ENCODE measurements at places on chromosomes 6 and 20.

- no peak overlapping the region for H3K4me3 ChIP-seq
- H3K4me1 ChIP-seq: no peaks in the 10 kb centered on the region
- DNase-seq: no peak
Observed at GRCh38 chr6:22447249-22448196, 121.8 kb upstream of the HDGFL1 start.

DNA sequence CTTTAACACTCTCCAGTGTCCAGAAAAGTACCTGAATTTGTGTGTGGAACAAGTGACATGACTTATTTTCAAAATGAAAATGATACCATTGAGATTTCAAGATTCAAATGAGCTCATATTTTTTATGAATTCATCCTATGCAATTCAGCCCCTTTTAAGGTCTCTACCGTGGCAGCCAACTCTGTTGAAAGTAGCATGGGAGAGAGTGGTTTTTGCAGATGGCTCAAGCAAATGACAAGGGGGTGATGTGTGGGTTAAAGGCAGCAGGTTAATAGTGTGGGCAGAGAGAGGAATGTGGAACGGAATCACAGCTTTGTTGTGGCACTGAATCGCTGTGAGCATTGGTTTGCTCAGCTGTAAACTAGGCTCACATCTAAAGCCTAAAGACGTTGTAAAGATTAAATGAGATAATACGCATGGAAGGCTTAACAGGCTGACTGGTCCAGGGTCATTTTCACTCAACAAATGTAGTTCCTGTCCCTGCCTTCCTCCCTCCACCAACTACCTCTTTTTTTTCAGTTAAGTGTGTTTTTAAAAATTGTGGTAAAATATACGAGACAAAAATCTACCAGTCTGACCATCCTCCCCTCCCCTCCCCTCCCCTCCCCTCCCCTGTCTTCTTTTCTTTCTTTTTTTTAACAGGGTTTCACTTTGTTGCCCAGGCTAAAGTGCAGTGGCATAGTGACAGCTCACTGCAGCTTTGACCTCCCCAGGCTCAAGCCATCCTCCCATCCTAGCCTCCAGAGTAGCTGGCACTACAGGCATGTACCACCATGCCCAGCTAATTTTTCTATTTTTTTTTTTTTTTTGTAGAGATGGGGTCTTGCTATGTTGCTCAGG is 114.7 kb upstream of the ZNF217 start:
- H3K4me1 ChIP-seq: peaks cover 58% of the 10 kb centered on the region
- H3K27me3 ChIP-seq: no peaks in the 10 kb centered on the region
- H3K36me3 ChIP-seq: peaks cover 1% of the 10 kb centered on the region
- peak overlapping the region; percentile 64 for H3K4me3 ChIP-seq
- peak overlapping the region; percentile 97 for H3K27ac ChIP-seq

DNA sequence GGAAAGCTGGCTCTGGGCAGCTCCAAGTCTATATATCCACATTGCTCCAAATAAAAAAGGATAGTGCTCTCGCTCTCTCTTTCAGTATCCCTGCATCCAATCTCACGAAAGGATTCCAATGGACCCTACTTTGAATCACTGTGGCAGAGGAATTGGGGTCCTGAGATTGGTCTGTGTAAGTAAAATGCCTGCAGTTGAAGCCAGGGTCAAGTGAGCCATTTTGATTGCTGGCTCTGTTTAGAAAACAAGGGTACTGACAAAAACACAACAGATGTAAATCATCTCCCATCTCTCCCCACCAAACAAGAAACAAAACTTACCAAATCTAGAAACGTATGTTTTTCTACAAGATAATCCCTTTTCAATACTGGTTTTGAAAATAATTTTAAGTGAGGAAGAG is 45.6 kb downstream of the RSPO3 start:
- DNase-seq: no peak
- H3K36me3 ChIP-seq: no peaks in the 10 kb centered on the region
- no peak overlapping the region for H3K27ac ChIP-seq

GRCh38 chr6:129957941-129958898 is 60.2 kb upstream of the L3MBTL3 start:
- H3K4me1 ChIP-seq: no peaks in the 10 kb centered on the region
- H3K27ac ChIP-seq: no peak overlapping the region
- H3K4me3 ChIP-seq: no peak overlapping the region
- no peaks in the 10 kb centered on the region for H3K27me3 ChIP-seq
- no peaks in the 10 kb centered on the region for H3K36me3 ChIP-seq

DNA sequence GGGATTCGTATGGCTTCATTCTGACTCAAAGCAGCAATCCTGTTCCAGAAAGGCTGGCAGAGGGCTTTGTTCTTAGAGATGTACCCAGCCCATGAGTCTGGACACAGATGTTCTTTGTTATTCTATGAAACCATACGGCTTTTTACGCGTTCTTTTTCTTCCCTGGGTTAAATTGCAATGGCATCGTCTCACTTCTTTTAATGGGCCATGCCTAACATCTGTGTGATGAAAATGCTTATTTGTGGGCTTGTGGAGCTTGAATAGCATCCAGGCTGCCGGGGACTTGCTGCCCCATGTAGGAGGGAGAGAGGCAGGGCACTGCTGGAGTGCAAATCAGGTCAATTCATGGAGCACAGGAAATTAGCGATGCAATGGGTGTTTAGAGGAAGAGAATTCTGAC is 19.4 kb downstream of the FAM50B start:
- DNase-seq: no peak
- no peak overlapping the region for H3K4me3 ChIP-seq
- H3K36me3 ChIP-seq: no peaks in the 10 kb centered on the region

- H3K27ac ChIP-seq: no peak overlapping the region
- peaks cover 10% of the 10 kb centered on the region for H3K4me1 ChIP-seq
- no peak for DNase-seq
- H3K4me3 ChIP-seq: no peak overlapping the region
Observed at GRCh38 chr6:167104388-167104787, 18.5 kb upstream of the CCR6 start.

- H3K27me3 ChIP-seq: no peaks in the 10 kb centered on the region
- H3K4me1 ChIP-seq: peaks cover 22% of the 10 kb centered on the region
- H3K27ac ChIP-seq: no peak overlapping the region
- no peak overlapping the region for H3K4me3 ChIP-seq
- H3K36me3 ChIP-seq: peaks cover 3% of the 10 kb centered on the region
Observed at GRCh38 chr6:110689275-110689935, 125.9 kb downstream of the CDK19 start.

- no peaks in the 10 kb centered on the region for H3K4me1 ChIP-seq
- H3K4me3 ChIP-seq: no peak overlapping the region
- H3K27ac ChIP-seq: no peak overlapping the region
- H3K36me3 ChIP-seq: no peaks in the 10 kb centered on the region
- no peak for DNase-seq
- H3K27me3 ChIP-seq: no peaks in the 10 kb centered on the region
Observed at GRCh38 chr6:3466488-3467219, 9.8 kb upstream of the SLC22A23 start.

DNA sequence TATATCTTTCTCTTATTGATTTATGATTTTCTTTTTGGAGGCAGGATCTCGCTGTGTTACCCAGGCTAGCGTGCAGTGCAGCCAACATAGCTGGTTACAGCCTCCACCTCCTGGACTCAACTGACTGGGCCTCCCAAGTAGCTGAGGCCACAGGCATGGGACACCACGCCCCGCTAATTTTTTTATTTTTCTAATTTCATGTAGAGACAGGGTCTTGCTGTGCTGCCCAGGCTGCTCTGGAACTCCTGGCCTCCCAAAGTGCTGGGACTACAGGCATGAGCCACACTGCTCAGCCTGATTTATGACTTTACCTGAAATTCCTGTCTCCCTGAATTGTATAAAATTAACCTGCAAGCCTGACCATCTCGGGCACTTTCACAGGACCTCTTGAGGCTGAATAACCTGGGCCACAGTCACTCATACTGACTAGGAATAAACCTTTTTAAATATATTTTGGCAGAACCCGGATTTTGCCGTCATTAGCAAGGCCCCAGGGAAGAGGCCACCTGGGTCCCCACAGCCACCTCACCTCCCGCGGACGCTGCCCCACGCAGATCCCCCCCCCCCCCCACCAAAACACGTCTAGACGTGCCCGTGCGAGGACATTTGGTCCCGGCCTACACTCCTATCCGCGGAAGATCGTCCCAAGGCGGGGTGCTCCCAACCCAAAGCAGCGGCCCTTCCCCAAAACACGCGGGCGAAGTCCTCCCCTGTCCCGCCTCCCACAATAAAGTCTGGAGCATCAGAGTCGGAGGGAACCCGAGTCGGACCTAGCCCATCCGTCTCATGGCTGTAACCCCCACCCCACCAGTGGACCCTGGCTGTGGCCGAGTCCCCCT is 902 bp downstream of the ZNF337 start:
- no peaks in the 10 kb centered on the region for H3K27me3 ChIP-seq
- H3K4me3 ChIP-seq: peak overlapping the region; percentile 88
- DNase-seq: peak; percentile 15
- peaks cover 39% of the 10 kb centered on the region for H3K4me1 ChIP-seq
- H3K36me3 ChIP-seq: peaks cover 45% of the 10 kb centered on the region

DNA sequence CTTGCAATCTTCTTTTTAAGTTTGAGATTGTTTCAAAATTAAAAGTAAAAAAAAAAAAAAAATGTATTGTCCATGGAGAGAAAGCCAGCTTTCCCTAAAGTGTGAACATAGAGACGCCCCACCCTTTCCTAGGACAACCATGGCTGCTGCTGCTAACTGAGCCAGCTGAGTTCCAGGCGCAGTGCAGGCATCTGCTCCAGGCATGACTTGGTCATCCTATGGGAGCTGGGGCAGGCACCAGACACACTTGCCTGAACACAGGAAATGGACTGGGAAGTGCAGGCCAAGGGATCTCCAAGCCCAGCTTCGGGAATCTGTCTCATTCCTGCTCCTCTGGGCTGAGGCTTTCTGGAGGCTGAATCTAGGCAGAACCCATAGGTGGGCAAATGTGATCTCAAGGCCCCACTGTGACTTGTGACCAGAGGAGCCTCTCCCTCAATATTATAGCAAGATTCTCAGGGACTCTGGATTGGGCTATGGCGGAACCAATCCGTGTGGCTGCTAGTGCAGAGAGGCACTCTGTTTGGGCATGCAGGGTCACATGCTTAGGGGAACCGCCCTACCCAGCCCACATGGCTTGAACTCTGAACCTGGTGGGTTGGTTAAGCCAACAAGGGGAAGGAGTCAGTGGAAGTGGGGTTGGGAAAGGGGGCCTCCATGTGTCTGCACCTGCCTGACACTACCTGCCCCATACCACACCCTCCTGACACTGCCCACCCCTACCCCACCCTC is 138.2 kb upstream of the CST7 start:
- DNase-seq: no peak
- H3K4me3 ChIP-seq: no peak overlapping the region
- peaks cover 8% of the 10 kb centered on the region for H3K4me1 ChIP-seq

- no peak overlapping the region for H3K4me3 ChIP-seq
- H3K27ac ChIP-seq: no peak overlapping the region
- H3K4me1 ChIP-seq: no peaks in the 10 kb centered on the region
- no peaks in the 10 kb centered on the region for H3K36me3 ChIP-seq
Observed at GRCh38 chr20:56605261-56605996, 23.7 kb upstream of the TFAP2C start.

GRCh38 chr6:5469101-5469846 is 208.0 kb downstream of the FARS2 start:
- H3K27ac ChIP-seq: no peak overlapping the region
- H3K36me3 ChIP-seq: no peaks in the 10 kb centered on the region
- no peak for DNase-seq

- no peaks in the 10 kb centered on the region for H3K27me3 ChIP-seq
- no peak for DNase-seq
- H3K27ac ChIP-seq: no peak overlapping the region
- no peaks in the 10 kb centered on the region for H3K36me3 ChIP-seq
- no peak overlapping the region for H3K4me3 ChIP-seq
Observed at GRCh38 chr6:23445157-23445710, 680.8 kb upstream of the NRSN1 start.

DNA sequence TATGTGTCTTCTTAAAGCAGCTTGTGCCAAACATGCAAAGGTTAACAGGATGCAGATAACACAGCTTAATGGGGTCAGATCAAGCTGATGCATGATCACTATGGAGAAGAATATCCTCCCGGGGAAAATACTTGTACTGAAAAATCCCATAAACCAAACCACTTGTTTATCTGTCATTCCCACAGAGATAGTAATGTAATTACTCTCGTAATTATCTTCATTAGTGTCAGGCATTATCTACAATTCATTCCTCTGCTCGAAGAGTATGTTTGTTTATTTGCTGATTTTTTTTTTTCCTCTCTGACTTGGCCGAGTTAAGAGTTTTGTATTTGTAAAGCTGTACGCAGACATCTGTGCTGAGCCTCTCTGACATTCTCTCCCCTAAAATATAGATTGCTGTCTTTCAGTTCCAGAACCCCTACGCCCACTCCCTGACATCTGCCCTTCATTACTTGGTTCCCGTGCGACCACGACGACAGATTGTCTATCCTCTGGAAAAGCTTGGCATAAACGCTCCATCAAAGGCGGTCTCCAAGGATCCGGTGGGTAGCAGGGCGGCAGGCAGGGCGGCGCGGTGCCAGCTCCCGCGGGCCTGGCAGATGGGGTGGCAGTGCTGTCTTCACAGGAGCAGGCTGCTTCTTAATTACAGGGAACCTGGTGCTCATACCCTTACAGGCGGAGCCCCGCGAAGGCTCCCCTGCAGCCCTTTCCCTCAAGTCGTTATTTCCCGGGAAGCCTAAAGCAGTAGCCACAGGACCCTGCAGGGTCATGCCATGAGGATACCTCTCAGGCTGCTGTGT is 147.2 kb downstream of the CFAP61 start:
- no peaks in the 10 kb centered on the region for H3K4me1 ChIP-seq
- peaks cover 13% of the 10 kb centered on the region for H3K27me3 ChIP-seq
- no peak overlapping the region for H3K27ac ChIP-seq
- no peaks in the 10 kb centered on the region for H3K36me3 ChIP-seq
- no peak overlapping the region for H3K4me3 ChIP-seq
- no peak for DNase-seq

DNA sequence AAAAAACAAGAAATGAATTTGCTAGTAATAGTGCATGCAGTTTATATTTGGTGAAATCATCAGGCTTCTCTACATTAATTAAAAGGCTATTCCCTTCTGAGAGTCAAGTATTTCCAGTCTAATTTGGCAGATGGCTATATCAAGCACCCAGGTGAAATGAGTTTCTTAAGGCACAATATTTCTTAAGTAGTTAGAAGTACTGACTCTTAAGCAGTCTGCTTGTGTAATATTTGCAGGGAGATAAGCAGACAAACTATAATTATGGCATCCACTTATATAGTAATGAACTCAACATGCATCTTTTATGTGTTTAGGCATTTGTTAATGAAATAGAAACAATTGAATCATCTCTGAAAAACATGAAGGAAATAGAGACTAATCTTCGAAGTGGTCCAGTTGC is 189.2 kb downstream of the UTRN start:
- H3K27me3 ChIP-seq: no peaks in the 10 kb centered on the region
- DNase-seq: no peak
- no peak overlapping the region for H3K4me3 ChIP-seq
- no peak overlapping the region for H3K27ac ChIP-seq

GRCh38 chr20:51183451-51183850 is 160.5 kb upstream of the KCNG1 start:
- no peak for DNase-seq
- no peaks in the 10 kb centered on the region for H3K36me3 ChIP-seq
- H3K27ac ChIP-seq: no peak overlapping the region
- no peaks in the 10 kb centered on the region for H3K4me1 ChIP-seq
- no peak overlapping the region for H3K4me3 ChIP-seq

GRCh38 chr20:8118760-8119159 is 13.3 kb upstream of the PLCB1 start:
- no peaks in the 10 kb centered on the region for H3K36me3 ChIP-seq
- no peak for DNase-seq

- no peak overlapping the region for H3K27ac ChIP-seq
- no peak overlapping the region for H3K4me3 ChIP-seq
Observed at GRCh38 chr20:17298171-17298570, 71.3 kb downstream of the PCSK2 start.

All from activated naive CD8-positive, alpha-beta T cell treated with anti-CD3 and anti-CD28 coated beads for 36 hours (primary cell).